NCI-H2171 treated with DMSO at 0.1 percent for 48 hours (cell line): ENCODE measurements at places on chromosomes 16 and 17.

- DNase-seq: no peak
These were observed 7.7 kb downstream of the HOXB4 start for GRCh38 chr17:48570325-48571023.

- DNase-seq: no peak
These were observed 2.8 kb downstream of the PKMYT1 start for GRCh38 chr16:2977440-2977839.

DNA sequence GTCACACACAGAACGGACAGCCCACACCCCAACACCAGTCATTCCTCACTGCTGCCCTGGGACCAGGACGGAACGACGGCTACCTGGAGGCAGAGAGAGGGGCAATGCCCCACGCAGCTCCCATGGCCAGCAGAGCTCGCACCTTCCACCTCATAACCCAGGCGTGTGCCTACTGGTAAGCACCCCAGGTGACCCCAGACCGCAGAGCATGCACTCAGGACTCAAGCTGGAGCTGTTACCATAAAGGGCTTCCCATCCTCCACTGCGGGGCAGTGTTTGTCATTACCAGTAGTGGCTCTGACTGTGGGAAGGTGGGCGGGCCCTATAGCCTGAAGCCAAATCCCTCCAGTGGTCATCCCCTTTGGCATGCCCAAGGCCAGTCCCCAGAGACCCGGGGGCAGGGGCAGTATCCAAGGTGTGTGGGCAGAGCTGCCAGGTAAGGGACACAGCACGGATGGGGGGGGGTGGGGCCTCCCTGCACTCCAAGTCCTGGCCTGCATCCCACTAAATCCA is 4.7 kb upstream of the BCAR1 start:
- no peak for DNase-seq

GRCh38 chr17:50508573-50509460 is 578 bp downstream of the MYCBPAP start:
- no peak for DNase-seq

DNA sequence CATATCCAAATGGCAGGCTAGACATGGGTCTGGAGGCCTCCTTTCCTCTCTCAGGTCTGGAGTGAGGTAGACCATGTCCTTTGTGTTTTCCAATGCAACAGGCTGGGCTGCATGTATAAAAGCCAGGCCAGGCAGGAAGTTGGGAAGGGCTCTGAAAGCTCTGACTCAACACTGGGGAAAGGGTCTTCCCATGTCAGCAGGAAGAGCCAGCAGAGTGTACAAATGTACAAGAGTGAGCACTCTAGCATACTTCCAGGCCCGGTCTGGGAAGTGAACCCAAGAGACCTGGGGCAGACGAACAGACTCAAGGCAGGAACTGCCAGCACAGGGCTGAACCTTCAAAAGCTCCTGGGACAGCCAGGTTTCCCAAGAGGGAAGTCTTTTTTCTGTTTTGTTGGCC is 7.0 kb downstream of the ATPAF2 start:
- DNase-seq: no peak

- DNase-seq: no peak
These were observed 8.7 kb downstream of the THRA start for GRCh38 chr17:40071313-40072039.
